ENCODE measurements at places on chromosomes 2 and 18.

DNA sequence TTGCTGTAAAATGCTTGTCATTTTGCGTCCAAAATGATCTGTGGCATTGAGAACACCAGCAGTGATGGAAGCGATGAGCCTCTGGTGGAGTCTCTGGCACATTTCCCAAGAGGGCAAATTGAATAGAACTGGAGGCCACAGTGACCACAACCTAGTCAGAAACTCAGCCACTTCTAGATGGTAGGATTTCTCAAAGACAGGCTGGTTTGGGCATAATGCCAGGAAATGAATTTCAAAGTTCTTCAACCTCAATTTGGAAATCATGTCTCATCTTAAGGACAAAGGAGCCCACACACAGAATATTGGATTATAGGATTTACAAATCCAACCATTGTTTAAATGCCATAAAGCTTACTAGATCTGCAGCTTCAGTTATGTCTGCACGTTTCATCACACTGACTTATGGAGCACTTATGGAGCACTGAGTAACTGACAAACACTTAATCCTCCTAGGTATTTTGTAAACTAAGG lies 132.1 kb downstream of the COL6A3 start:
- DNase-seq = no peak

GRCh38 chr2:181163139-181163538 lies 182.7 kb downstream of the UBE2E3 start:
- no peak for DNase-seq

GRCh38 chr18:26383454-26384270 lies 157.4 kb downstream of the TAF4B start:
- no peak for DNase-seq

- DNase-seq = no peak
Observed at GRCh38 chr2:172101821-172102390, 794 bp downstream of the DLX2 start.

- no peak for DNase-seq
Observed at GRCh38 chr2:36379710-36380448, 24.3 kb downstream of the CRIM1 start.

DNA sequence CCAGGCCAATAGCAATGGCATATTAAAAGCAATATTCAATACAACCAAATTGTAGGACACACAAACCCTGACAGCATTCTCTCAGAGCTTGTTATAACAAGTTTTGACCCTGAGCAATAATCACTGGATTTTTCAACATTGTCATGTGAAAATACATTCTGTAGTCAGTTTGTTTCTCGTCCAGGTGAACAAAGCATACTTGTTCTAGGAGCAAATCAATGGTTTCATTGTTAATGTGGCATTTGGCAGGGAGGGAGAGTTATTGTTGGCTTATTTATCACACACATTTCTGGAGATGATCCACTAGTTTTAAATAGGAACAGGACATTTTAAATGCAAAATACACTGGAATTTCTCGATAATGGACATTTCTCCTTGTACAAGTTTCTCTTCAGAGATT lies 69.9 kb upstream of the L3MBTL4 start:
- DNase-seq = no peak

GRCh38 chr2:197209742-197210408 lies 100.7 kb downstream of the ANKRD44 start:
- peak; percentile 27 for DNase-seq

GRCh38 chr2:37321029-37321682 lies 3.5 kb downstream of the PRKD3 start:
- no peak for DNase-seq

GRCh38 chr2:176491172-176491904 lies 222.1 kb downstream of the MTX2 start:
- DNase-seq = no peak

DNA sequence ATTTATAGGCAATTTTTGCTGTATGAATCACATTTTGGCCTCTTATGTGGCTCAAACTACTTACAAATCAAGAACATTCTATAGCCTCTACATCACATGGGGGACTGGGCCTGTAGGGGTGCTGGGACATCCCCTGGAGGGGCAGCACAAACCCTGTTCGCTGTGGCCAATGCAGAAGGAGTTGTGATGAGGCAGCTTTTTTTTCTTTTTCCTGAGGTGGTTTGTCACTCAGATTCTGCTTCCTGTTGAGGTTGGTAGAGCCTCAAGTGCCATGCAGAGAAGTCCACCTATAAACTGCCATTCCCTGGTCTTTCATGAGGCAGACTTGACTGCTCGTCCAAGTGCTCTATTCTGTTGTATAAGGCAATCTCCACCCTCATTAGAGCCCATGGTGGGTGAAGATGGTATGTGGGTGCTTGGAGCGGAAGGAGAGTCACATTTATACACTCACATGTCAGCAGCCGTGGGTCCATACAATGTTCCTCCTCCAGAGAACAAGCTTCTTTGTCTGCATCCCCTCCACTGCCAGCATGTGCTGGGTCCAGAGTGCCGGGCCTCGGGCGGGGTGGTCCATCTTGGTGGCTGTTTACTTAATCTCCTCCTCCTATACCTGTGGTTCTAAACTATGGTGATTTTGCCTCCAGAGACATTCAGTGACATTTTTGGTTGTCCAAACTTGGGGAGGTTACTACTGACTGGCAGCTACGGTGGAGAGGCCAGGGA lies 120.3 kb downstream of the ACOXL start:
- peak; percentile 58 for DNase-seq

- DNase-seq = no peak
Observed at GRCh38 chr2:236988690-236989624, 96.7 kb upstream of the COPS8 start.

GRCh38 chr2:201135386-201135785 lies 19.4 kb downstream of the CFLAR start:
- DNase-seq = no peak

GRCh38 chr2:7573166-7573825 lies 656.1 kb downstream of the RNF144A start:
- no peak for DNase-seq

DNA sequence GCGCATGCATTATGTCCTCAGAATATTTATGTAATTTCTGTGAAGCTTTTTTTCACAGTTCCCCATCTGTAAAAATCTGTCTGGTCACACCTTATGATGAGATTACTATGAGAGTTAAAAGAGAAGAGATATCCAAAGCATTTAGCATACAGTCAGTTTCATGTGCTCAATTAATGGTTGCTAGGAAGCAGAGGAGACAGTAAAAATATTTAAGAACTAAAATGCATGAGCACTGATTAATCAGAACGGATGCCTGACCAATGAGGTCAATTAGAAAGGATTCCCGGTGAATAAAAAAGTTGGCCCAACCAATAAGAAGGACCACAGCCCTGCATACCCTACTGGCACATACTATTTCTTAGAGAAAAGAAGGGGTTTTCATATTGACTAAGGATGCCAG lies 12.0 kb upstream of the CRIM1 start:
- DNase-seq = no peak

All from effector memory CD4-positive, alpha-beta T cell (primary cell).